Aorta (tissue), 5 donors: ENCODE measurements at places on chromosomes 7 and 10. TPM values are rescaled to one million over a fixed set of nuclear protein-coding genes. Genes with fewer than 3 reads are reported as not detected.

DNA sequence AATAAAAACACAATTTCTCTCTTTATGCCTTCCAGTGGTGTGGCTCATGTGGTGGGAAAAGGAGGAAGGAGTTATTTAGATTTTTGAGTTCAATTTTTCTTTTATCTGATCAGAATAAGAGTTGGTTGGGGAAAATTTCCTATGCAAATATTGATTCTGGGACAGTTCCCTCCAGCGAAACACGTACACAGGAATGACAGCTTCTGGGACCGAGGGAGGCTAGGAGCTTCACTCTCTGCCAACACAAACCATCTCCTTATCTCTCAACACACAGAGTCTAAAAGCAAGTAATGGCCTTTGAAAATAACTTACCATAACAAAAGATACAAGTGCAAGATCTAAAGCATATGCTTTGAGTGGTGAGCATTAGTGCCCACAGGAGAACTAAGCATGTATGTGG is 122.7 kb downstream of the RAPGEF5 start:
- H3K4me1 ChIP-seq: peaks cover 5% of the 10 kb centered on the region
- no peak overlapping the region for H3K4me3 ChIP-seq
- H3K27ac ChIP-seq: no peak overlapping the region
- no peaks in the 10 kb centered on the region for H3K27me3 ChIP-seq
- no peaks in the 10 kb centered on the region for H3K36me3 ChIP-seq

Gene AMZ1
- total RNA-seq: 2.0 TPM

DNA sequence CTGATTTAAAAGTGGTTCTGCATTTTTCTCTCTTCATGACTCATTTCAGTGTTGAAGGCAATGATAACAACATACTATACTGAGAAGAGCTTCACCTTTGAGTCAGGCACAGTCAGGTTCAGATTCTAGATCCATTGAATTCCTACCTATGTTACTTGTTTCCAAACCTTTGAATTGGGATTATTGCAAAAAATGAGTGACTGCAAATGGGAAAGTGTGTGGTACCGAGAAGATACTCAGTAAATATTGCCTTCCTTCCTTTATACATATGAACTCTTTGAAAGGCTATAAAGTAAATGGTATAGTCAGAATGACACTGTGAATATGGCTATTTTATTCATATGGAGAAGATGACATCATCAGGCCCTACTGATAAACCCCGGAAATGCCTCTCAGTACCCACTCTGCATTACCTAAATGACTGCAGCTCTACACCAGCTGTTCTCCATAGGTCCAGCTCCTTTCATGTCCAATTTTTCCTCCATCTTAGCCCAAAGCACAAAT is 66.7 kb upstream of the FGL2 start:
- peaks cover 2% of the 10 kb centered on the region for H3K4me1 ChIP-seq
- DNase-seq: no peak
- H3K36me3 ChIP-seq: no peaks in the 10 kb centered on the region
- H3K27ac ChIP-seq: no peak overlapping the region
- H3K4me3 ChIP-seq: no peak overlapping the region

GRCh38 chr10:123769647-123770046 is 103.5 kb downstream of the GPR26 start:
- no peaks in the 10 kb centered on the region for H3K4me1 ChIP-seq
- DNase-seq: no peak
- H3K4me3 ChIP-seq: no peak overlapping the region
- H3K27me3 ChIP-seq: no peaks in the 10 kb centered on the region

DNA sequence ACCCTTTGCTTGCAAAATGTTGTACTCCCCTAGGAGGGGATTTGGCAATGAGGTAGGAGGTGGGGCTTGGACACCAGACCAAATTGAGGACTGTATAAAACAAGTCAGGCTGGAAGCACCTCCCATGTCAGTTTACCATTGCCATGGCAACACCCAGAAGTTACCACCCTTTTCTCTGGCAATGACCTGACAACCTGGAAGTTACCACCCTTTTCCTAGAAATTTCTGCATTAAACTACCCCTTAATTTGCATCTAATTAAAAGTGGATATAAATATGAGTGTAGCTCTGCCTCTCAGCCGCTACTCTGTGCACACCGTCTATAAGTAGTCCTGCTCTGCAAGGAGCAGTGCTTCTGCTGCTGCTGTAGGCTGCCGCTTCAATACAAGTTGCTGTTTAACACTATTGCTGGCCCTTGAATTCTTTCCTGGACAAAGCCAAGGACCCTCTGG is 7.8 kb upstream of the BLNK start:
- H3K4me1 ChIP-seq: peaks cover 3% of the 10 kb centered on the region
- no peaks in the 10 kb centered on the region for H3K36me3 ChIP-seq
- no peaks in the 10 kb centered on the region for H3K27me3 ChIP-seq
- H3K4me3 ChIP-seq: no peak overlapping the region

Gene PCDH15
- total RNA-seq: not detected

GRCh38 chr10:98664329-98665042 is 217.8 kb upstream of the HPS1 start:
- H3K4me1 ChIP-seq: no peaks in the 10 kb centered on the region
- DNase-seq: no peak
- H3K27ac ChIP-seq: no peak overlapping the region
- H3K36me3 ChIP-seq: no peaks in the 10 kb centered on the region
- no peaks in the 10 kb centered on the region for H3K27me3 ChIP-seq
- no peak overlapping the region for H3K4me3 ChIP-seq

Gene SFTPA2
- total RNA-seq: 1.6 TPM

Gene CDK14
- total RNA-seq: 53.6 TPM

DNA sequence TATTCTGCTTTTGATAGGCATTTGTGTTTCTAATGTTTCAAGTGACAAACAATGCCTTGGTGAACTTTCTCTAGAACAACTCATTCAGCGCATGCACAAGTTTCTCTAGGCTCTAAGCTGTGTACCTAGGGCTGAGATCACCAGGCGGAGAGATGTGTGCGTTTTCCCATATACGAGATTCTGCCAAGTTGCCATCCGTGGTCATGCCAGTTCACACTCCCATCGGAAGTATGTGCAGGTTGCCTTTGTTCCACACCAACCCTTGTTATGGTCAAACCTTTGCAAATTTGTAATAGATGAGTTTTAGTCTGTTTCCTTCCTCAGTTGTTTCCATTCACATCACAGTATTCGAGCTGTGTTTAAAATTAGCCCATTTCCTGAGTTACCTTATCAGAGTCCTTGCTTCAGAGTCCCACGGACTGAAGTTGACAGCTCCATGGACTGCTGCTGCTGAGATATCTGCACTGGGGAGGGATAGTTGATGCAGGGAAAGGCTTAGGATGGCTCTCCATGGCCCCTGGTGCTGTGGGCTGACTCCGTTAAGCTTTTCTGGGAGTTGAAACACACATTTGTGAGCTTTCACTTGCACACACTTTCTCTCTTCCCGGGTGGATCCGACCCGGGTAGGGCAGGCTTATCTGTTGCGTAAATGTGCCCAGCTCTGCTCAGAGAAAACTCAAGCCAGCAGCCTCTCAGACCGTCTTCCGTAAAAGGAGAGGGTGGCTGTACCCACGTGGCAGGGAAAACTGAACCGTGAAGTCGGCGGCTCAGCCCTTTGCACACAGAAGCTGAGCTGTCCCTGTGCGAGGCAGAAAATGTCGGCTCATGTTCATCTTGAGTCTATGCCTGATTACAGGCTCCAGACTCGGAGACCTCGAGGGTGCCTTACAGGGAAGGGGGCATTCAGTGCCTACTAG is 49.4 kb downstream of the HK1 start:
- peak overlapping the region; percentile 31 for H3K4me3 ChIP-seq
- no peaks in the 10 kb centered on the region for H3K36me3 ChIP-seq
- H3K4me1 ChIP-seq: peaks cover 7% of the 10 kb centered on the region
- H3K27me3 ChIP-seq: no peaks in the 10 kb centered on the region
